Breast epithelium (tissue), 4 donors: ENCODE measurements at places on chromosomes 5 and 9. TPM values are rescaled to one million over a fixed set of nuclear protein-coding genes. Genes with fewer than 3 reads are reported as not detected.

GRCh38 chr5:96683810-96684209 lies 21.6 kb downstream of the CAST start:
- no peaks in the 10 kb centered on the region for H3K4me1 ChIP-seq
- no peaks in the 10 kb centered on the region for H3K27me3 ChIP-seq
- H3K4me3 ChIP-seq: no peak overlapping the region
- no peak overlapping the region for H3K27ac ChIP-seq

- H3K4me3 ChIP-seq: no peak overlapping the region
- H3K4me1 ChIP-seq: no peaks in the 10 kb centered on the region
- no peak for DNase-seq
- H3K27ac ChIP-seq: no peak overlapping the region
- H3K36me3 ChIP-seq: no peaks in the 10 kb centered on the region
Measured at GRCh38 chr9:130745829-130746228, 52.2 kb downstream of the EXOSC2 start.

GRCh38 chr9:123322273-123323195 lies 33.5 kb upstream of the CRB2 start:
- no peak for DNase-seq
- H3K4me1 ChIP-seq: no peaks in the 10 kb centered on the region
- H3K4me3 ChIP-seq: no peak overlapping the region
- H3K36me3 ChIP-seq: no peaks in the 10 kb centered on the region
- peak overlapping the region; percentile 54 for H3K27ac ChIP-seq

GRCh38 chr9:94269264-94269663 lies 10.2 kb downstream of the ZNF169 start:
- H3K27me3 ChIP-seq: no peaks in the 10 kb centered on the region
- H3K36me3 ChIP-seq: no peaks in the 10 kb centered on the region
- no peak for DNase-seq

- no peaks in the 10 kb centered on the region for H3K27me3 ChIP-seq
- H3K27ac ChIP-seq: no peak overlapping the region
- DNase-seq: no peak
Measured at GRCh38 chr5:80607832-80608231, 37.8 kb upstream of the ANKRD34B start.

DNA sequence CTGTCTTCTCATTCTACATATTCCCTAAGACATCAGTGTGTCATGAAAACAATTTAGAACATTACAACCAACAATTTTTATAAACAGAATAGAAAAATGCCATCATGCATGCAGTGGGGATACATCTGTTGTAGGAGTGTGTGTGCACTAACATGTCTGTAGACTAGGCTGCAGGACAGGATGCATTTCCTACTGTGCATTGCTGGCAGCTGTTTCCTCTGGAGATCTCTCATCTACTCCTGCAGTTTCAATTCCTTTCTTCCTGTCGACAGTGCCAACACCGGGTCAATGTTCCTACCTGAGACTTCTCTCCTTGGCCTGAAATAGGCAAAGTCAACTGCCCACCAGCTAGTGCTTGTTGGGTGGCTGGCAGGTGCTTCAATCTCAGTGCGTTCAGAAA lies 69.8 kb downstream of the ANKH start:
- no peaks in the 10 kb centered on the region for H3K27me3 ChIP-seq
- DNase-seq: no peak
- no peak overlapping the region for H3K4me3 ChIP-seq
- H3K4me1 ChIP-seq: no peaks in the 10 kb centered on the region
- H3K36me3 ChIP-seq: no peaks in the 10 kb centered on the region

- DNase-seq: no peak
- no peak overlapping the region for H3K4me3 ChIP-seq
- no peaks in the 10 kb centered on the region for H3K27me3 ChIP-seq
- H3K4me1 ChIP-seq: no peaks in the 10 kb centered on the region
Measured at GRCh38 chr5:147578228-147579024, 68.6 kb upstream of the DPYSL3 start.

DNA sequence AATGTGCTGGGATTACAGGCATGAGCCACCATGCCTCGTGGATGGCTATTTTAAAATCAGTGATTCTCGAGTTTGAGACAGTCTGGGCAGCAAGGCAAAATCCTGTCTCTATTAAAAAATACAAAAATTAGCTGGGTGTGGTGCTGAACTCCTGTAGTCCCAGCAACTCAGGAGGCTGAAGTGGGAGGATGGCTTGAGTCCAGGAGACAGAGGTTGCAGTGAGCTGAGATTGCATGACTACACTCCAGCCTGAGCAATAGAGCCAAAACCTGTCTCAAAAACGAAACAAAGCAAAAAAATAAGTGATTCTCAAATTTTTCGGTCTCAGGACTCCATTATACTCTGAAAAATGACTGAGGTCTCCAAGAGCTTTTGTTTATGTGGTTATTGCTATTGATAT lies 47.9 kb upstream of the HSPA9 start:
- H3K36me3 ChIP-seq: no peaks in the 10 kb centered on the region
- H3K27ac ChIP-seq: peak overlapping the region; percentile 12
- no peaks in the 10 kb centered on the region for H3K4me1 ChIP-seq
- H3K4me3 ChIP-seq: no peak overlapping the region
- no peaks in the 10 kb centered on the region for H3K27me3 ChIP-seq

- no peak for DNase-seq
- H3K4me3 ChIP-seq: no peak overlapping the region
- H3K4me1 ChIP-seq: no peaks in the 10 kb centered on the region
- H3K27ac ChIP-seq: no peak overlapping the region
Measured at GRCh38 chr9:124625087-124625486, 117.9 kb upstream of the NR5A1 start.

RNF208 gene
- total RNA-seq: 1.8 TPM

MSX2 gene
- 1.6 TPM for total RNA-seq

NMUR2 gene
- total RNA-seq: not detected
